ENCODE measurements at places on chromosomes 7 and 10.
A peak's percentile ranks its signal among the peaks of the same experiment; 100 is the strongest.

- no peak for DNase-seq
These were observed 203.2 kb upstream of the PHYHIPL start for GRCh38 chr10:58973235-58973595.

GRCh38 chr7:108049962-108050361 is 47.0 kb upstream of the LAMB1 start:
- no peak for DNase-seq

GRCh38 chr10:76358743-76359395 is 927.4 kb downstream of the LRMDA start:
- DNase-seq: no peak

DNA sequence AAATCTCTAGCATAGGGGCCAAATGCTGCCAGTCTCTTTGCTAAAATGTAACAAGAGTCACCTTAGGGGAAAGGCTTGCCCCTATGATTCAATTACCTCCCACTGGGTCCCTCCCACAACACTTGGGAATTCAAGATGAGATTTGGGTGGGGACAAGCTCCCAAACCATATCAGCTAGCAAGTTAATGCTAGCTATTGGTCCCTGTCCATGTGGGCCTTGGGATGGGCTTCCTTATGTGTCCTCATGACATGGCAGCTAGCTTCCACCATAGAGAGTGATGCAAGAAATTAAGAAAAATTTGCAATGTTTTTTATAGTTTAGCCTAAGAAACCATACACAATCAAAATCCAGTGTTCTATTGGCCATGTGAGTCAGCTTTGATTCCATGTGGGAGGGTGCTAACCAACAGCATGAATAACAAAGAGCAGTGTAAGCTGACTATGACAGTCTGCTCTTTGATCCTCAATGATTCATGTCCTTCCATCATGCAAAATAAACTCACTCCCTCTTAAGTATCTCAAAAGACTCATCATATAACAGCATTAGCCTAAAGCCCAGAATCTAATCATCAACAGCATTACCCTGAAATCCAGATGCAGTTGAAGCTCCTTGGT is 21.7 kb upstream of the ZNF365 start:
- no peak for DNase-seq

DNA sequence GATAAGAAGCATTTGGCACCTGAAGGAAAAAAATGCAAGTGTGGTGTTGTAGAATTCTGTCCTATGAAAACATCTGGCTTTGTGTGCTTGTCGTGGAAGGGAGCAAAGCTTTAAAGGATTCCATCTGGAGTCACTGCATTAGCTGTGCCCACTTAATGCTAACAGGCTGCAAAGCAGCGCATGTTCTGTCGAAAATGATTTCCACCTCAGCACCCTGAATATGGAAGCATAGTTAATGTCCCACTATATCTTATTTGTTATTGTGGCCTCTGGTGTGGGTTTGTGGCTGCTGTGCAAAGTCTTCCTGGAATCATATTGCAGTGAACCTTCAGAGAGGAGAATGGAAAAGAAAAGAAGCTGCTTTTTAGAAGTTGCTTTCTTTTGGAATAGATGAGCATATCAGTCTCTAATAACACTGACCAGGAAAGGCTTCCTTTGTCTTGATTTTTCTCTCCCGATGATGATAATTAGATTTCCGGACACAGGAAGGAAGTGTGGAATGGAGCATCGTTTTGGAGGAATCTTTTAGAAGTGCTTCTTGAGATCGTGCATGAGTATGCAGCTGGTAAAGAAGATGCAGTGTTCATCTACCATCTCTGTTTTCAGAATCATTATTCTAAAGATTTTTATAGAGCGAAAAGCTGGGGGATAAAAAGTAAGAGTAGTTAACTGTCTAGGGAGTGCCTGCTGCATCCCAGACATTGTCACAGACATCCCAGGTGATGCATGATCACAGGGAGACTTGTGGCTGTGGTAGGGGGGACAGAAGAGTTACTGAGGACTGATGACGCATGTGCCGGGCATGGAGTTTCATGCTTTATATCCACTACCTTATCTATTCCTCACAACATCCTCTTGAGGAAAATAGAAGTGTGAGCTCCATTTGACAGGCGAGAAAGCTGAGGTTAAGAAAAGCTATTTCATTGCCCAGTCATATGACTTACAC is 54.6 kb downstream of the TEX36 start:
- DNase-seq: no peak

GRCh38 chr7:65216469-65216868 is 157.2 kb upstream of the ZNF92 start:
- DNase-seq: peak; percentile 18

- DNase-seq: no peak
These were observed 9.1 kb downstream of the LOXL4 start for GRCh38 chr10:98258683-98259454.

- no peak for DNase-seq
These were observed 213.9 kb downstream of the MAD1L1 start for GRCh38 chr7:2018569-2019460.

DNA sequence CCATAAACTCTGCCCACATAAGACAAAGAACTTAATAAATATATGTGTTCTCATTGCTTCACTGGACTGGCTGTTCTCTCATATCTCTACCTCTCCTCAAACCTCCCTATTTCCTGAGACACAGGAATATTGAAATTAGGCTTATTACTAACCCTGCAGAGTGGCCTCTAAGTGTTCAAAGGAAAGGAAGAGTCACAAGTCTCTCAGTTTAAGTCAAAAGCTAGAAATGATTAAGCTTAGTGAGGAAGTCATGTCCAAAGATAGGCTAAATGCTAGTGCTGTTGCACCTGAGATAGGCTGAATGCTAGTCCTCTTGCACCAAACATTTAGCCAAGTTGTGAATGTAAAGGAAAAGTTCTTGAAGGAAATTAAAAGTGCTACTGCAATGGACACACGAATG is 41.1 kb downstream of the GNAI1 start:
- no peak for DNase-seq

DNA sequence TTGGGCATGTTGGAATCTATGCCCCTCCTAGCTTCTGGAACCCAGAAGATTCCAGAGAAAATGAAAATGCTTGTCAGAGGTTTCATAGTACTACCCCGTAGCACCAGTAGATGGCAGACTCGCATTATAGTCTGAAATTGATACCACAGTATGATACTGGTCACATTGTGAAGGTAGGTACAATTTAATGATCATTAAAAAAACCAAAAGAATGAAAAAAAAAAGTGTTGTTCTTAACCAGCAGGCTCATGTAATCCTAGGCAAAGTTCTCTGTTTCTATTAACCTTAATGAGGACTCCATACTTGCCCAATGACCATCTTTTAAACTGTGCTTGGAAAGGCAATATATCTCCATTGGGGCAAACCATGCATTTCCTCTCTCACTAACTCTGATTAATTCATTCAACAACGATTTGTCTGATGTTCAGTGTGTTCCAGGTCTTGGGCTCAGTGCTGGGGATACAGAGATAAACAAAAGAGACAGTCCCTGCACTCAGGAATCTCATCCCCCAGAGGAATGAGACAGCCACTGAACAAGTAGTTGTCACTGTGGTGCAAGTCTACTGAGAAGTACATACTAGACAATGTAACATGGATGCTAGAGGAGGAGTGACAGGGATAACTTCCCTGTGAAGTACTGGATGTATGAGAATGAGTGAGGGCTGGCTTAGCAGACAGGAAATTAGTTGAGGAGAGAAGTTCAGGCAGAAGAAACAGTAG is 223.5 kb upstream of the PHYHIPL start:
- DNase-seq: no peak

DNA sequence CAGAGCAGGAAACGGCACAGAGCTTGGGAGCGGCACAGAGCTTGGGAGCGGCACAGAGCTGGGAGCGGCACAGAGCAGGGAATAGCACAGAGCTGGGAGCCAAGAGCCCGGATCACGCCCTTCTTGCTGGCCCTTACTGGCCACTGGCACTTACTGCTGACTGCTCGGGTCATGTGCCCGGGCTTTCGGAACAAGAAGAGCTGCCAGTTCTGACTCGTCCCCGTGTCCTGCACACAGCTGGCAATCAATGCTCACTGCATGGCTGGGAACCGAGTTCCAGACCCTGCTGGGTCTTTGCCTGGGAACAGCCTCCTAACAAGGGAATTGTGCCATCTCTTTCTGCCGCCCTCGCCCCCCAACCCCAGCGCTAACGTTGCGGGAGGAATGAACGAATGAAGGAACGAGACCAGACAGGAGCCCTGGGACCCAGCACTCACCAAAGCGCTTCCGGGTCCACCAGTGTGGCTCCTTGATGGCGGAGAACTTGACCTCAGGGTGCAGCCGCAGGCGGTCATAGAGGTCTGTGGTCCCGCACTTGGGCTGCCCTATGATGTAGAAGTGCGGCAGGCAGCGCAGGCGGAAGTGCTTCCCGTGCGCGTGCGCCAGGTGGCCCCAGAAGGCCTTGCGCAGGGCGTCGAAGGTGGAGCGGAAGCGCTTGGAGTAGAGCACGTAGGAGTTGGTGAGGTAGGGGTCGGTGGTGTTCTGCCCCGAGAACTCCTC is 49.1 kb downstream of the CHST15 start:
- DNase-seq: no peak

DNA sequence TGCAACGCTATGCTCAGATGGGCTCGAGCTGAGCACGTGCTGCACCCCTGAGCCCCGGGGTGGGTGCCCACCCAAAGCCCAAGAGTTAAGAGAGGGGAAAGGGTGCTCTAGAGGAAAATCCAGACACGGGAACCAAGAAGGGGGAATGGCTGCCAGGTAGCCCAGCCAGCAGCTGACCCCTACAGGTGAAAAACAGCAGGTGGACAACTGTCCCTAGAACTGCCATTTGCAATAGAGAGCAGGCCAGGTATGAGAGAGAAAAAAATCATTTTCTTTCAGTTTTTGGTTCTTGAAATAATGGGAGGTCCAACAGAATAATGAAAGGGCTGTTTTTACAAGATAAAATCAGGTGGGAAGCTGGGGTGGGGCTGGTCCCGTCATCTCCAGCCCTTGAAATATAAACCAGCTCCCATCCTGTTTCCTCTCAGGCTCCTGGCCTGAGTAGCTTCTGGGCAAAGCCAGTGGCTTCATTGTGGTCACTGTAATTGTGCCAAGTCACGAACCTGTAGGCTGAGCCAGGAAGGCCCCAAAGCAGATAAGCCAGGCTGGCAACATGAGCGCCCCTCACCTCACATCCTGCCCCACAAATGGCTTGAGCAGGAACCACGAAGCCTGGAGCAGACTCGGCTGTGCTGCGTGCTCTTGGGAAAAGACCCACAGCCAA is 257.8 kb downstream of the SNX10 start:
- DNase-seq: no peak

DNA sequence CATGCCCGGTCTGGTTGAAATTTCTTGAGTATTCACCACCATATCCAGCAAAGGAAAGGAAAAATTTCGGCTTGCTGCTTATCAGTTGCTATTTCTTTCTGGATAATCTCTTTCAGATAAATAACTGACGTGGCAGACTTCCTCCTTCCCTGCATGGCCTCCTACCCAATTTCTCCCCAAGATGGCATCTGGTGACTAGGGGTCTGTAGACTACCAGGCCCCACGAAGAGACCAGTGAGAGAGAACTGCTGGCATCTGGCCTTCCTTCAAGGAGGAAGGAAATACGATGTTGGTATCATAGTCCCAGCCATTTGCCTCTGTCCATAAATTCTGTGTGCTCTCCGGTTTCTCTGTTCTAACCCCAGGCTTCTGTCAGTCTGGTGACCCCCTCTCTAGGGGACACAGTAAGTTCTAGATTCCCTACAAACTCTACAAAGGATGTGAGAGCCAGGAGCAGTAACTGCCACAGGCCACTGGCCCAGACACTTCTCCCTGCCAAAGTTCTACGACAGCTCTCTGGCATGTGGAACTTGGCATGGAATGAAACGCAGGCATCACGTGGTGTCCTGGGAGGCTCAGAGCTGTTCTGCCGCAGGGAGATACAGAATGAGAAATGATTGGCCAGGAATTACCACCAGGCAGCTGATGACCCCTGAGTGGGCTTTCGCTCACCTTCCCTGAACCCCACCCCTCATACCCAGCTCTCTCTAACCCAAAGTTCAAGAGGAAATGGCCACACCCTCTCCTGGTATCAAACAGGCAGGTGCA is 30.0 kb upstream of the MSRB2 start:
- no peak for DNase-seq

All from NCI-H524 treated with DMSO at 0.1 percent for 48 hours (cell line).